ENCODE measurements at places on chromosomes 13 and 19. TPM values are rescaled to one million over a fixed set of nuclear protein-coding genes. Genes with fewer than 3 reads are reported as not detected.

The EDNRB gene
- 29.3 TPM for total RNA-seq

The FCER2 gene
- total RNA-seq, result not detected

The SLC15A1 gene
- total RNA-seq, result not detected

The B3GNT8 gene
- total RNA-seq, result 1.4 TPM

The TTC9B gene
- not detected for total RNA-seq

The FAM216B gene
- not detected for total RNA-seq

DNA sequence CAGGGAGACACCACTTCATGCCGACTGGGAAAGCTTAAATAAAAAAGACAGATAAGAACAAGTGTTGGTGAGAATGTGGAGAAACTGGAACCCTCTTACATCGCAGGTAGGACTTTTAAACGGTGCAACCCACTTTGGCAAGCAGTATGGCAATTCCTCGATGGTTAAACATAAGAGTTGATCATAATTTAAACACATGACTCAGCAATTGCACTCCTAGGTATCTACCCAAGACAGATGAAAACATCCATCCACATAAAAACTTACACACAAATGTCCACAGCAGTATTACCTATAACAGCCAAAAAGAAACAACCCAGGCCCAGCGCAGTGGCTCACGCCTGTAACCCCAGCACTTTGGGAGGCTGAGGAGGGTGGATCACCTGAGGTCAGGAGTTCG lies 21.9 kb downstream of the FLT1 start:
- H3K4me3 ChIP-seq, result no peak overlapping the region
- H3K4me1 ChIP-seq, result no peaks in the 10 kb centered on the region
- no peak for DNase-seq
- H3K27me3 ChIP-seq, result no peaks in the 10 kb centered on the region

- H3K4me3 ChIP-seq, result no peak within 1 kb of the TSS
- DNase-seq, result peak; percentile 93
- no peaks in the 10 kb centered on the region for H3K36me3 ChIP-seq
- H3K4me1 ChIP-seq, result peaks cover 16% of the 10 kb centered on the region
- H3K27ac ChIP-seq, result peak within 1 kb of the TSS; percentile 49
Observed at GRCh38 chr19:4638828-4639530, at the start of gene TNFAIP8L1. TNFAIP8L1 (plus strand) TSS chr19:4639516; CDS start chr19:4651870, 12,354 bp downstream.

DNA sequence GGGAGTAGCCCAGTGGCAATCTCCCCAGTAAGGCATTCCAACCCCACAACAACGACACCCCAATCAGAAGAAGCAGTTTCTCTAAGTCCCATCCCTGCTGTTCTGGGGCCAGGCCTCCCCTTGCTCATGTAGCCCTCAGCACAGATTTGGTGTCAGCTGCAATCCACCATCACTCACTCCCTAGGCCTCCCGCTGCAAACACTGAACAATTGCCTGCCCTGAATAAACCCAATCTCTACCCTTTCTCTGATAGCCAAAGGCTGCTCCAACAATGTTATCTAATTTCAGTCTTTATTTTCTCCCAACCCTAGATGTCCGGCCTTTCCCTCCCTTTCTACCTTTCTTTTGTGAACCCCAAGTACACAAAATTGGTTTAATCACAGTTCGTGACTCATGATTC lies 5.6 kb upstream of the SOX21 start:
- H3K36me3 ChIP-seq, result no peaks in the 10 kb centered on the region
- H3K27ac ChIP-seq, result no peak overlapping the region
- H3K4me1 ChIP-seq, result peaks cover 3% of the 10 kb centered on the region

DNA sequence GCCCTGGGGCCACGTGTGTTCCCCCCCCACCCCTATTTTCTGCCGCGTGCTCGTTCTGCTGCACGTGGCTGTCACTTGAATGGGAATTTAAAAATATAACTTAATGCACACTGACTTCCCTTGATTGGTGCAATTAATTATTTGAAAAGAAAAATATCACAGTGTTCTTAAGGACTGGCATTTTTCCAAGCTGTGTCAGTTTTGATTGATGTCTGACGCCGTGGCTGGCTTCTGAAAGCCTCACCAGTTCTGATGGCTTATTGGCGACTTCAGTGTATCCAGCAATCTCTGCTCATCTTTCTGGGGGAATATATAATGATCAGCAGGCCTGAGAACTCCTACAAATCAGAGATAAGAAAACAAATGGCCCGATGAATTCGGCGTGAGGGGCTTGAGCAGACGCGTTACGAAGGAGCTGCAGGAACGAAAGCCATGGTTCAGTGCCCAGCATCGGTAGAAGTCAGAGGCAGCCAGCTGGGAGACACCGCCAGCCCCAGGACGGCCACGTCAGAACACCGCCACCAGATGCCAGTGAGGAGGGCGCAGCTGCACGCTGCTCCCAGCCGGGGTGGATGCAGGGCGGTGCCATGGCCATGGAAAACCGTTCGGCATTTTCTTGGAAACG lies 111.2 kb downstream of the KDM4B start:
- no peaks in the 10 kb centered on the region for H3K27me3 ChIP-seq
- no peak overlapping the region for H3K27ac ChIP-seq
- H3K4me1 ChIP-seq, result no peaks in the 10 kb centered on the region

- no peaks in the 10 kb centered on the region for H3K27me3 ChIP-seq
- H3K4me1 ChIP-seq, result peaks cover 10% of the 10 kb centered on the region
- H3K27ac ChIP-seq, result peak overlapping the region; percentile 95
- H3K4me3 ChIP-seq, result peak overlapping the region; percentile 74
- DNase-seq, result no peak
Observed at GRCh38 chr19:43618921-43619261, 538 bp downstream of the ZNF428 start.

DNA sequence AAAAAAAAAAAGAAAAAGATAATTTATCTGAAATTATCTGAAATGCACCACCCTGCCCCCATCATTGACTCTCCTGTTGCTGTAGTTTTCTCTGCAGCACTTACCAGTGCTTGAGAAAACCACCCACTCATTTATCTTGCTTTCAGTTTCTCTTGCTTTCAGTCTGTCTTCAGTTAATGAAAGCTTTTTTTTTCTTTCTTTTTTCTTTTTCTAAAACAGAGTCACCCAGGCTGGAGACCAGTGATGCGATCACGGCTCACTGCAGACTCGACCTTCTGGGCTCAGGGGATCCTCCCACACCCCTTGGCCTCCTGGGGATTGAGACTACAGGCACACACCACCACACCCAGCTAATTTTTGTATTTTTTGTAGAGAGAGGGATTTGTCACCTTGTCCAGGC lies 4.3 kb upstream of the ACP5 start:
- peaks cover 17% of the 10 kb centered on the region for H3K4me1 ChIP-seq
- no peaks in the 10 kb centered on the region for H3K27me3 ChIP-seq
- peak; percentile 17 for DNase-seq
- no peaks in the 10 kb centered on the region for H3K36me3 ChIP-seq
- no peak overlapping the region for H3K27ac ChIP-seq
- no peak overlapping the region for H3K4me3 ChIP-seq

DNA sequence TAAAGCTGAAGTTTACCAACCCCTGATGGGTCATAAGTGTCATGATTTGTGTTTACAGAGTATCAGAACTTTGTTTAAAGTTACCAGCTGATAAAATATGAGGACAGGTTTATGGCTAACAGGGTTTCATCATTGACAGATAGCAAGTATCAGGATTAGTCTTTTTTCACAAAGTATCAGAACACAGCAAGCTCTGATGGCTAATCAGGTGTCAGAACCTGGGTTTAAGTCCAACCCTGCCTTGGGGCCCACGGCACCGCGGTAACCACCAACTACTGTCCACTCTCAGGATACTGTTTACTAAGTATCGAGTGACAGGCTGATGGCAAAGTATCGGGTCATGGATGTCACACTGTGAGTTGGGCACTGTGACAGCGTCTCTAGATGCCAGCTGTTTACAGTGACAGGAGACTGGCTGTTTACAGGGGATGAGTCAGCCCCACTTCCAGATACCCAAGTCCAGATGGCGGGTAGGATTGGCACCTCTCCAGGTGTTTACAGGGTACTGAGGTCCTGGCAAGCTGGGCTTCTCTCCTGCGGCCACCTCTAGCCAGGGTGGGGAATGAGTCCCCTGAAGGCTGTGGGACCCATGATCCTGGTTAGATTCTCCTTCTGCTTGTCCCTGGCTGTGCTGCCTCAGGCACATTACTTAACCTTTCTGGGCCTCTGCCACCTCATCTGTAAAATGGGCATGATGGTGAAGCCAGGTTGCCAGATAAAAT lies 21.8 kb downstream of the ARRDC2 start:
- H3K4me3 ChIP-seq, result no peak overlapping the region
- no peak for DNase-seq
- no peaks in the 10 kb centered on the region for H3K36me3 ChIP-seq
- H3K27me3 ChIP-seq, result no peaks in the 10 kb centered on the region
- H3K27ac ChIP-seq, result no peak overlapping the region

GRCh38 chr13:108915634-108916512 lies 286.5 kb downstream of the MYO16 start:
- DNase-seq, result peak; percentile 41
- no peaks in the 10 kb centered on the region for H3K27me3 ChIP-seq
- no peaks in the 10 kb centered on the region for H3K36me3 ChIP-seq
- peak overlapping the region; percentile 17 for H3K27ac ChIP-seq

GRCh38 chr13:27269114-27269665 lies 1.4 kb upstream of the RASL11A start:
- H3K27me3 ChIP-seq, result no peaks in the 10 kb centered on the region
- H3K36me3 ChIP-seq, result no peaks in the 10 kb centered on the region
- H3K4me1 ChIP-seq, result peaks cover 4% of the 10 kb centered on the region
- no peak overlapping the region for H3K4me3 ChIP-seq

DNA sequence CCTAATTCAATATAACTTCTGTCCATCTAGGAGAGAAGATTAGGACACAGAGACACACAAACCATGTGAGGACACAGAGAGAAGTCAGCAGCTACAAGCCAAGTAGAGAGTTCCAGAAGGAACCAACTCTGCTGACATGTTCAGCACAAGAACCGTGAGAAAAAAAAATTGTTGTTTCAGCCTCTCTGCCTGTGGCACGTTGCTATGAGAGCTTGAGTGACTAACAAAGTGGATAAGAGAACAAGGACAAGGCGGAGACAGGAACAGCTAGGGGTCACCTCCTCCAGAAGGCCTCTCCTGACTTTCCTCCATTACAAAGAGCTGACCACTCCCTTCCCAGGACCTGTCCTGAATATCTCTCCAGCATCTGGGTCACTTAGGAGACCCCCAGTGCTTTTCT lies 5.6 kb upstream of the SIGLEC12 start:
- DNase-seq, result no peak
- H3K27me3 ChIP-seq, result no peaks in the 10 kb centered on the region
- H3K27ac ChIP-seq, result no peak overlapping the region

GRCh38 chr13:93151277-93151676 lies 75.3 kb upstream of the GPC6 start:
- H3K36me3 ChIP-seq, result no peaks in the 10 kb centered on the region
- no peak overlapping the region for H3K27ac ChIP-seq
- H3K4me3 ChIP-seq, result no peak overlapping the region
- H3K27me3 ChIP-seq, result no peaks in the 10 kb centered on the region
- H3K4me1 ChIP-seq, result no peaks in the 10 kb centered on the region

- DNase-seq, result no peak
- H3K36me3 ChIP-seq, result no peaks in the 10 kb centered on the region
- H3K4me1 ChIP-seq, result peaks cover 15% of the 10 kb centered on the region
- H3K27me3 ChIP-seq, result no peaks in the 10 kb centered on the region
Observed at GRCh38 chr19:29668746-29669609, 3.7 kb downstream of the PLEKHF1 start.

DNA sequence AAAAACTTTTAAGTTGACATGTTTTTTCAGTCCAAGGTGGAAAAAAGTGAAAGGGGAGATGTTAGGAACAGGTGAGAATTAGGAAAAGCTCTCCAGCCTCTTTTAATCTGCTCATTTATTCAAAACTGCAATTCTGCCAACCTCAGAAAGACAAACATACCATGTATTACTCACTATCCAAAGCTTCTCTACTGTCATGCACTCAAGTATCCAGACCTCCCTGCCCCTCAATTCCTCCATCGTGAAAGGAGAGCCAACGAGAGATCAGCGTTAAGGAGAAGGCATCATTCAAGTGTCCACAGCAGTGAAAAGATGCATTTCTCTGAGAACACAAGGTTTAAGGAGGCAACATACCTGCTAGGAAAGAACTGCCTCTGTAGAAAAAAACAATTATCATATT lies 24.5 kb downstream of the DIAPH3 start:
- H3K36me3 ChIP-seq, result no peaks in the 10 kb centered on the region
- H3K27me3 ChIP-seq, result no peaks in the 10 kb centered on the region
- H3K4me3 ChIP-seq, result no peak overlapping the region
- no peak overlapping the region for H3K27ac ChIP-seq
- DNase-seq, result no peak
- no peaks in the 10 kb centered on the region for H3K4me1 ChIP-seq

GRCh38 chr19:46878613-46879375 lies 18.0 kb downstream of the ARHGAP35 start:
- H3K4me3 ChIP-seq, result no peak overlapping the region
- H3K4me1 ChIP-seq, result no peaks in the 10 kb centered on the region
- no peak for DNase-seq
- H3K27ac ChIP-seq, result no peak overlapping the region
- H3K27me3 ChIP-seq, result no peaks in the 10 kb centered on the region
- no peaks in the 10 kb centered on the region for H3K36me3 ChIP-seq

DNA sequence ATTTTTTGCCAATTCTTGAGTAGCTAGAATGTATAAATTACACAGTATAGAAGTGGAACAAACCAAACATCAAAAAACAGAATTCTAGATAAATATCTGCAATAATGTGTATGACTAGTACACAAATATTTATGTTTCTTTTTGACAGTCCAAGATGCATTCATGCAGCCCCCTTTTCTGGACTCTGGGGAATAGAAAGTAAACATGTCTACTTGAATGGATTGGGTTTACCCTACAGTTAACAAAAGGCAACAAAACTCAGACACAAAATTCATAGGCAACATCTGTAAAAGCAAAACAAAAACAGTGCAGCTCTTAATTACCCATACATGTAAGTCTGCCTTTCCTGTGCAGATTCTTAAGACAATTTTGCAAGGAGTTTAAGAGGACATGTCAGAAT lies 419.4 kb upstream of the DACH1 start:
- no peak overlapping the region for H3K27ac ChIP-seq
- H3K4me1 ChIP-seq, result no peaks in the 10 kb centered on the region
- no peaks in the 10 kb centered on the region for H3K27me3 ChIP-seq
- no peaks in the 10 kb centered on the region for H3K36me3 ChIP-seq
- no peak for DNase-seq

GRCh38 chr13:80888390-80888789 lies 547.5 kb upstream of the SPRY2 start:
- H3K4me1 ChIP-seq, result no peaks in the 10 kb centered on the region
- H3K27me3 ChIP-seq, result no peaks in the 10 kb centered on the region
- H3K4me3 ChIP-seq, result no peak overlapping the region
- no peaks in the 10 kb centered on the region for H3K36me3 ChIP-seq
- no peak for DNase-seq

GRCh38 chr19:21519488-21519887 lies 14.1 kb downstream of the ZNF429 start:
- H3K4me3 ChIP-seq, result no peak overlapping the region
- H3K36me3 ChIP-seq, result peaks cover 37% of the 10 kb centered on the region
- H3K27ac ChIP-seq, result no peak overlapping the region
- no peak for DNase-seq
- H3K4me1 ChIP-seq, result no peaks in the 10 kb centered on the region
- H3K27me3 ChIP-seq, result no peaks in the 10 kb centered on the region

DNA sequence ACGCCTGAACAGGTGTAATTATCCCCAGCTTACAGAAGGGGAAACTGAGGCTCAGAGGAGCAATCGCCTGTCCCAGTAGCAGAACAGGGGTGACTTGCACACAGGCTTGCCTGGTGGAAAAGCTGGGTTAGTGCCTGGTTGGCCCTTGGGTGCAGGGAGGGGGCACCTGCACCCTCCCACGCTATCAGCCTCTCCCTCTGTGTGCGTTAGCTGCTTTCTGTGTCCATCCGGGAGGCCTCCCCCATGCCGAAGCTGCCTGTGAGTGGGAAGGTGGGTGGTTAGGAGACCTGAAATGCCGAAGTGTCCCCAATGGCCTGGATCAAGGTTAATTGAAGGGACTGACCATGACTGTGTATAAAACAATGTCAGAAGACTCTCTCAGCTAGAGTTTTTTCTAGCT lies 295.0 kb downstream of the ZNF536 start:
- no peaks in the 10 kb centered on the region for H3K27me3 ChIP-seq
- H3K27ac ChIP-seq, result no peak overlapping the region
- H3K4me3 ChIP-seq, result no peak overlapping the region
- DNase-seq, result no peak
- H3K4me1 ChIP-seq, result peaks cover 6% of the 10 kb centered on the region
- no peaks in the 10 kb centered on the region for H3K36me3 ChIP-seq

Measured in thyroid gland (tissue), 4 donors.